Right renal pelvis (tissue), 4 donors: ENCODE measurements at places on chromosomes 2 and 18.

DNA sequence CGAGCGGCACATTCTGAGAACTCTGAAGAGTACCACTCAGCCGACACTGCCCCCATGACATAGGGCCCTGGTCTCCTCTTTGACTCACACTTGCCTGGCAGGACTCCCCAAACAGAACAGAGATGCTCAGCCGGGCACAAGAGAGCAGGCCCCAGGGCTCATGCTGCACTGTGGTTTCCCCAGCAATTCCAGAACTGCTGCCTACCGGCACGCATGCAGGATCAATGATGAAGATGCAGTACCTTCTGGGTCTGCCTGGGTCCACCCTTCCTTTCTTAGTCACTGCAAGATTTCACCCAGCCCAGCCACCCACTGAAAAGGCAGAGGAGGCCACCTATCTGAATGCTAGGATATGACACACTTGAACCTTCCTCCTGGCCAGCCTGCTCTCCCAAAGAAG lies 49.4 kb downstream of the BCL11A start:
- DNase-seq: no peak

DNA sequence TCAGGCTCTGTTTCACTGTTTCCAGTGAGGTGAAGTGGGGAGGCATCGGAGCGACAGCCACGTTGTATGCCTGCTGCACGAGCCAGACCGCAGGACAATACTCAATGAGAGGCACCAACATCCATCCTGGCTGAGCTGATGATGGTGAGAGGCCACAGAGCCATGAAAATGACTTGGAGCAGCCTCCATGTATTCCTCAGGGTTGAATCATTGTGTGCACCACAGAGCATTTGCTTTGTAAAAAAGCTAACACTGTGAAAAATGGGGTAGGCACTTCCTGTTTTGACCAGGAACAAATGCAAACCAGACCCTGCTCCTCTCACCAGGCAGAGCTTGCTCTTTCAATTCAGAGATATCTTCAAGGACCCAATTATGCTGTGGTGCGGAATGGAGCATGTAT lies 87.2 kb downstream of the LPIN1 start:
- DNase-seq: no peak

DNA sequence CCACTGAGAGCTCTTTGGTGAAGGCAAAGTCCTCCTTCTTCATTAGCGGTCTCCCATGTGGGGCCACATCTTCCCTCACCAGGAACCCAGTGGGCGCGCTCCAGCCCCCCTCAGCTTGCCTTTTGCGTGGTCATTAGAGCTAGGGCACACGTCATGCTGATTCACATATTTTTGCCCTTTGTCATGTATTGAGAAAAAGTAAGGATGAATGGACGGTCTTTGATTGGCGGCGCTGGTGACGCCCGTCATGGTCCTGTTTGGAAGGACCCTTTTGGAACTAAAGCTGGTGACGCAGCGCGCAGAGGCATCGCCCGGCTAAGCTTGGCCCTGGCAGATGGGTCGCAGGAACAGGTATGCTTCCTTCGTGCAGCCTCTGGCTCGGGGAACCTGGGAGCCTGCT lies 3.1 kb downstream of the SLC14A1 start:
- DNase-seq: no peak

DNA sequence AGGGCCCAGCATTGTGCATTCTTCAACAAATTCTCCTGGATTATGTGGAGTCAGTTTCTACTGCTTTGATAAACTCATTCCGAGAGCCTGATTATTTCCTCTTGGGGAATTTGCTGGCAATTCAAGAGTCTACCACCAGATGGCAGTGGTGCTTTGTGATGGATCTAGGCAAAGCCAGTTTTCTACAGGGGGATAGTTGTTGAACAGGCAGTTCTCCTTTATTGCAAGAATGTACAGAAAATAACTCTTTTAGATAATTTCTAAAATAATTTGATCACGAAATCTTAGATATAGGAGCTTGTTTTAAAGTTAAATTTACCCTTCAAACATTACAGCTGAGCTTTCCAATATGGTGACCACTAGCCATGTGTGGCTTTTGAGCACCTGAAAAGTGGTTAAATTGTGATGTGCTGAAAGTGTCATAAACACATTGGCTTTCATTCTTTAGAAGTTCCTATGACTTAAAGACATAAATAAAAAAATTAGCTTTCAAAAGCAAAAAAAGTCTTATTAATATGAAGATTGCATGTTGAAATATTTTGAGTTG lies 66.7 kb upstream of the HAAO start:
- peak; percentile 89 for DNase-seq

DNA sequence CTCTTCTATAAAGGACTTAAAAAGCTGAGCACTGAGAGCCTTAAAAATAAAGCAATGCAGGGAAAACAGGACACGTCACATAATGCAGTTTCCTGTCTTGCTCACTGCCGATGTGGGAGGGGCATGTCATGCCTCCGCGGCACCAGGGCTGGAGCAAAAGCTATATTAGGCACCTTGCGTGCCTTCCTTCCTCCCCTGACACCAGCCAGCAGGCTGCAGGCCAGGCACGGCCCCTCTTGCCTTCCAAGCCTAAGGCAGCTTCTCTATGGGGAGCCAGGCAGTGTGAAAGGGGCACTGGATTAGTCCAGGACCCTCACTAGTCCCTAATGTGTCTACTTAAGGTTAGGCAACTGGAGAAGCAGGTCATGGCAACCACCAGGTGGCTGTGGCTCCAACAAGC lies 26.3 kb downstream of the MRPL35 start:
- no peak for DNase-seq

DNA sequence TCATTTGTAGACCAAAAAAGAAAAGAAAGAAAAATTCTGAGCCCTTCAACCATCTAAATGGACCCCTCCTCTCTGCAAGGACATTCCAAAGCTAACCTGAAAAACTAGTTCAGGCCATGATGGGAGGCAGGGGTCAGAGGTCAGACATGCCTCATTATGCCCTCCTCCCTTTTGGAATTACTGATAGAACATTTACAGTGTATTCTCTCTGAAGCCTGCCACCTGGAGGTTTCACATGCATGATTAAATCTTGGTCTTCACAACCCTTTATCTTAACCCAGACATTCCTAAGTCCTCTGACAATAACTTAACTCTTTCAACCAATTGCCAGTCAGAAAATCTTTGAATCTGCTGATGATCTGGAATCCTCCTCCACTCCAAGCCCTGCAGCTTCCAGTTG lies 86.0 kb downstream of the SPP2 start:
- DNase-seq: no peak

DNA sequence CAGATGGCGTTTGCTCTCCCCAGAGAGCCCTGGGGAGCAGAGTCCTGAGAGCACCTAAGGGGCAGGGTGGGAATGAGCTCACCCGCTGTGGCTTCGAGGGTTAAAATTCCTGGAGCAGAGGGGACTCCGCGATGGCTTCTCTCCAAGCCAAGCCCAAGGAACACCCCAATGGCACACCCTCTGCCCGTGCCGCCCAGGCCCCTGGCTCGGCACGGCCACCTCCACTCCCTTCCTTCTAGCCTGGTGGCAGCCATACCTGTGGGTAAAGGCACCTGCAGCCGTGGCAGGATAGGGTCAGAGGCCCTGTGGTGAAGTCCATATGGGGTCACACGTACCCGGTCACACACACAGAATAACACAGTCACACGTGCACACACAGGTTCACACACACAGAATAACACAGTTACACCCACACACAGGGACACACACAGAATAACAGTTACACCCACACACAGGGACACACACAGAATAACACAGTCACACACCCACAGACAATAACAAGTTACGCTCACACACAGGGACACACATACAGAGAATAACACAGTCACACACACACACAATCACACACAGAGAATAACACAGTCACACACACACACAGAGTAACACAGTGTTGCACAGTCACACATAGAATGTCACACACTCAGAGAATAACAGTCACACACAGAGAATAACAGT lies 50.5 kb downstream of the RAMP1 start:
- no peak for DNase-seq

- DNase-seq: no peak
Observed at GRCh38 chr2:47566207-47566858, 163.4 kb downstream of the MSH2 start.

GRCh38 chr2:28970464-28971160 lies 10.5 kb upstream of the TOGARAM2 start:
- DNase-seq: no peak

DNA sequence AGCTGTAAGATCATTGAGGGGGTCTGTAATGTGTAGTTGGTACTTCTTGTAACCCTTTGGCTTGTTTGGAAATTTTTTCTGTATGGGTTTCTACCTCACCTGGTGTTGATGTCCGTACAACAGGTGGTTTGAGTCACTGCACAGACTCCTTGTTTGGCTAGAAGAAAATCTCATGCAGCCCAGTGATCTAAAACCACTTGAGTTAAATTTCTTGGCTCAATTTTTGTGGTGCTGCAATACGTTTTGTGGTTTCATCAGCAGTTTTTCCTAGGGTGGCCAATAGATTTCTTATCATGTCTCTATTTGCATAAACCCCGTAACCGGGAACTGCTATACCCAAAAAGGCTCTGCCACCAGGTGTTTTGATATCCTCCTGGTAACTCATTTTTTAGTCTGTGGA lies 43.4 kb downstream of the CERS6 start:
- DNase-seq: no peak

GRCh38 chr2:218659988-218660358 lies 490 bp downstream of the BCS1L start:
- no peak for DNase-seq

- no peak for DNase-seq
Observed at GRCh38 chr2:167862296-167862695, 385.1 kb downstream of the STK39 start.

GRCh38 chr2:78351208-78351607 lies 674.3 kb upstream of the REG3G start:
- no peak for DNase-seq

GRCh38 chr2:85445316-85446295 lies 27.1 kb downstream of the SH2D6 start:
- no peak for DNase-seq

- no peak for DNase-seq
Observed at GRCh38 chr18:58535340-58536201, 93.3 kb downstream of the ALPK2 start.

DNA sequence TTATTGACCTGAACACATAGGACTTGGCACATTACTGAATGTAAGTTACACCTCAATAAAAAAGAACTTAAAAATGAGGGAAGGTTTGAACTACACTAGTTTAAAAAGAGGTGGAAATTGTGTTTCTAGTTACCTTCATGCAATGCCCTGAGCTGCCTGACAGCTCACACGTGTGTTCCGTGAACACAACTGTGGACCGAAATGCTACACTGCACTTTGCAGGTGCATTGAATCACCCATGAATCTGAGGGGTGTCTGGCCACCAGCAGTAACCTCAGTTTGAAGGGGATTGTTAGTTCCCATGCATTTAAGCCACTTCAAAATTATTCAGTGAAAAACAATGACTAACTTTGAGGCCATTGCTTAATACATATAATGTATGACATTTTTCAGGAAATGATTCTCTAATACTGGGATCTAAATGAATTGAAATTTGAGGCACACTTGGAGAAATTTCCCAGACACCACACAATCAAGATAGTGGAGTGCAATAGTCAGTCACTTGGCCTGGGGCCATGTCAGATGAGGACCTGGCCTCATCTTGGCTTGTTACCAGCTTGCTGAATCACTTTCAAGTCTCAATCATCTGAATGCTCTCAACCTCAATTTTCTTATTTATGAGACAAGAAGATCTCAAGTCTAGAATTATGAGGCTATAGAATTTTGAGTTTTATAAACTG lies 59.3 kb downstream of the MYL12B start:
- DNase-seq: no peak

DNA sequence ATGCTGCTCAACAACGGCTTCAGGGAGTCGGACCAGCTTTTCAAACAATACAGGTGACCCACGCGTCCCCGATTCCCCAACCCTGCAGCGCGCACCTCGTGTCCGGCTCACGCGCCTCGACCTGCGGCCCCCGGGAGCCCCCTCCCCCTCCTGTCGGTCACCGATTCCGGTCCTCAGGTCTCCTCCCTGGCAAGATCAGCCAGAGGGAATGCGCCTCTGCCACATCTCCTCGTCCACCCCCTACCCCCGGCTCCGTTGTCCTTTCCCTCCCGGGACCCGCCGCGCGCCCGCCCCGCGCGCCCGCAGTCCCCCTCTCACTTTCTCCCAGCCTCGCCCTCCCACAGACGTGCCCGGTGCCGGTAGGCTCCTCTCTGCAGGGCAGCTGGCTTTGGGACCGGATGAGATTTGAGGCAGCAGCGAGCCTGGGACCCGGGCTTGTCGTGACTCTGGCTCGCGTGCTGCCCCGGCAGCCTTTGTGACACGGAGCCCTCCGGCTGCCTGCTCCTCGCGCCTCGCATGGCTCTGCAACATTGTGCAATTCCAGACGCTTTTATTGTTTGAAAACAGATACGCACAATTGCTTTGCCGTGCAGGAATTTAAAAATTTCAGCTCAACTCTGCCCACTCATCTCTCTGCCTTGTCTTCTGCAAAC lies 558 bp downstream of the TTC39C start:
- DNase-seq: no peak

- DNase-seq: no peak
Observed at GRCh38 chr2:212548455-212548819, 9.8 kb upstream of the ERBB4 start.
